ENCODE measurements at places on chromosomes 12 and 14.
A peak's percentile ranks its signal among the peaks of the same experiment; 100 is the strongest.

- DNase-seq, result no peak
- no peak overlapping the region for H3K4me3 ChIP-seq
- no peaks in the 10 kb centered on the region for H3K36me3 ChIP-seq
- H3K4me1 ChIP-seq, result peaks cover 57% of the 10 kb centered on the region
- no peaks in the 10 kb centered on the region for H3K27me3 ChIP-seq
Observed at GRCh38 chr12:67593461-67594330, 54.8 kb upstream of the DYRK2 start.

GRCh38 chr12:124623344-124624035, 56.1 kb upstream of the NCOR2 start:
- no peaks in the 10 kb centered on the region for H3K27me3 ChIP-seq
- DNase-seq, result no peak

- H3K27ac ChIP-seq, result no peak overlapping the region
- no peak for DNase-seq
- H3K4me1 ChIP-seq, result no peaks in the 10 kb centered on the region
- H3K27me3 ChIP-seq, result no peaks in the 10 kb centered on the region
- no peak overlapping the region for H3K4me3 ChIP-seq
Observed at GRCh38 chr12:56769868-56770267, 6.7 kb downstream of the HSD17B6 start.

GRCh38 chr12:93199831-93200236, 177.9 kb upstream of the NUDT4 start:
- no peak overlapping the region for H3K4me3 ChIP-seq
- peak overlapping the region; percentile 36 for H3K27ac ChIP-seq
- H3K4me1 ChIP-seq, result peaks cover 61% of the 10 kb centered on the region
- no peaks in the 10 kb centered on the region for H3K27me3 ChIP-seq

DNA sequence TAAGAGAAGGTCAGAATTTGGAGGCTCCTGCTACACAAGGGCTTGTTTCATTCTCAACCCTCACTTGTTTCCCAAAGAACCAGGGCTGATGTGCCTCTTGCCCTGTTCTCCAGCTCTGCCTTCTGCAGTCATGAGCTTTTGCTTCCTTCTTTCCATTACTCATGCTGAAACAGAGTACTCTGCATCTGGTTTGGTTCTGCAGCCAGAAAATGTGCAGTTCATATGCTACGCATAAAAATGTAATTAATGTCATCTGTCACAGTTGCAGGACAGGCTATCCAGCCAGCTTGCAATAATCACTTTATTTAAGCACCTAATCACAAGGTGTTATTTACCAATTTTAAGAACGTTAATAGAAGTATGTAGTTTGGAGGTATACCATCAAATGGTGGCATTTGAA, 150.2 kb downstream of the SRGAP1 start:
- H3K27ac ChIP-seq, result no peak overlapping the region
- H3K27me3 ChIP-seq, result no peaks in the 10 kb centered on the region
- H3K4me1 ChIP-seq, result peaks cover 49% of the 10 kb centered on the region
- no peak for DNase-seq
- H3K36me3 ChIP-seq, result no peaks in the 10 kb centered on the region
- H3K4me3 ChIP-seq, result no peak overlapping the region

DNA sequence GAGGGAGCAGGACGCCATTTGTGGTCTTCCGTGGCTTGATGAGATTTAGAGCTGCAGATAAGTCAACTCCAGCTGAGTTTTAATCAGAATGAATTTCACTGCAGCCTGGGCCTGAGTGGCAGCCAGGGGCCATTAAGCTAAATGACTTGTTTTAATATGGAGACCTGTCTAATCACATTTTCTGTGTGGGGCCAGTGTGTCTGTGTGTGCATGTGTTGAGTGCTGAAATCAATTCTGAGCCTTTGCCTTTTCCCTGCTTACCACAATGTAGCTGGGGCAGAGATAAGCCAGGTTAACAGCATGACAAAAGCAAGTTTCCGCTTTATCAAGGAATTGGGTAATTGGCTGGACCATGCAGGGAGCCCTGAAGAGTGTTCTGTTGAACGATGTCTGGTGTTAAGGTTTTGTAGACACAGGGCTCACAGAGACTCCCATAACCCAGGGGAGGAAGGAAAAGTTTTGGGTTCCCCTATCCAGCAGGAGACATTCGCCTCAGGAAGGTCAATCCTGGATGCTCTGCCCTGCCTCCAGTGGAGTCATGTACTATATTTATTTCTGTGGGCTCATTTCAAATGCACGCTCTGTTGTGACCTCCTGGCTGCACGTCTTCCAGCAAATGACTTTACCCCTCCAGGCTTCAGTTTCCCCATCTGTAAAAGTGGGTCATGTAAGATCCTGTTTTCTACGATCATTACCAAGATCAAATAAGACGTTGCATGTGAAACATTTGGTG, 24.2 kb downstream of the RPH3A start:
- H3K27ac ChIP-seq, result no peak overlapping the region
- DNase-seq, result no peak
- no peak overlapping the region for H3K4me3 ChIP-seq
- H3K4me1 ChIP-seq, result no peaks in the 10 kb centered on the region

- H3K36me3 ChIP-seq, result no peaks in the 10 kb centered on the region
- H3K4me1 ChIP-seq, result no peaks in the 10 kb centered on the region
Observed at GRCh38 chr12:21054334-21054733, 76.7 kb upstream of the SLCO1B1 start.

GRCh38 chr14:74504412-74504811, 10.8 kb downstream of the ISCA2 start:
- H3K27ac ChIP-seq, result no peak overlapping the region
- no peaks in the 10 kb centered on the region for H3K36me3 ChIP-seq
- peaks cover 6% of the 10 kb centered on the region for H3K4me1 ChIP-seq
- no peak for DNase-seq

GRCh38 chr14:20295067-20295466, 10.7 kb downstream of the TTC5 start:
- H3K27ac ChIP-seq, result no peak overlapping the region
- no peak for DNase-seq
- H3K27me3 ChIP-seq, result no peaks in the 10 kb centered on the region
- no peaks in the 10 kb centered on the region for H3K4me1 ChIP-seq
- H3K36me3 ChIP-seq, result peaks cover 27% of the 10 kb centered on the region

GRCh38 chr14:89479802-89480201, 62.8 kb upstream of the FOXN3 start:
- H3K27ac ChIP-seq, result no peak overlapping the region
- no peak for DNase-seq
- H3K27me3 ChIP-seq, result no peaks in the 10 kb centered on the region
- no peaks in the 10 kb centered on the region for H3K4me1 ChIP-seq

DNA sequence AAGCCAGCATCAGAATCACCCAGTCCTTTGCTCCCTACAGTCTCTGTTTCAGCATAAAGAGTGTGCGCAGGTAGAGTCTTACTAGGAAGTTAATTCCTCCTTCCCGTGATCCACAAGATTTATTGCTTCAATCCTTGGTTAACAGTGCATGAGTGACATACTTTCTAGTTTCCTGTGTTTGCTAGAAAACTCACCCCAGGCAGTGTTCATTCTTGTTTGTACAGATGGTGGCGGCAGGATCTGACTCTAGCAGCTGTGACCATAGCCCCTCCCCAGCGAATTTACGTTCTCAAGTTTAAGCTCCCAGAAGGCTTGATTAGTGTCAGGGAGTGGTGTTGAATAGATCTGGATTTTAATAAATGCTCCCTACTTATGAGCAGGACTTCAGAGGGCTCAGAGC, 75.9 kb upstream of the ANO2 start:
- H3K4me3 ChIP-seq, result no peak overlapping the region
- H3K27me3 ChIP-seq, result no peaks in the 10 kb centered on the region
- DNase-seq, result no peak

DNA sequence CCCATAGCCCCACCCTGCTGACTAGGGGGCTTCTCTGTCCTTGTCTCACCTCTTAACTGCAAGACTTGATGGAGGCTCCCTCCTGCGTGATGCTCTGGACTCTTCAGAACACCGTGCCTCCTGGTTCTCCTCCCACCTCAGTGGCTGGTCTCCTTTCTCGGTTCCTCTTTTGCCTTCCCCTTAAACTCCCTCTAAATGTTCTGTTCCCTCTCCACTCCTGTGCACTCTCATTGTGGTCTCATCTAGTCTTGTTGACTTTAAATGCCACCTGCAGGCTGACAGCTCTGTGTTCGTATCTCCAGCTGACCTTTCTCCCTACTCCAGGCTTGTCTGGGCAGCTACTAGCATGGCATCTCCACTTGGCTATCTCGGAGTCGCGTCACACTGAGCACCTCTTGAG, 28.3 kb downstream of the DYNC1H1 start:
- DNase-seq, result no peak
- H3K4me1 ChIP-seq, result no peaks in the 10 kb centered on the region
- no peak overlapping the region for H3K27ac ChIP-seq
- H3K4me3 ChIP-seq, result no peak overlapping the region

GRCh38 chr14:21352587-21352986, 31.2 kb downstream of the SUPT16H start:
- H3K36me3 ChIP-seq, result peaks cover 56% of the 10 kb centered on the region
- H3K27me3 ChIP-seq, result peaks cover 1% of the 10 kb centered on the region
- H3K4me3 ChIP-seq, result no peak overlapping the region
- no peak for DNase-seq
- H3K27ac ChIP-seq, result no peak overlapping the region

DNA sequence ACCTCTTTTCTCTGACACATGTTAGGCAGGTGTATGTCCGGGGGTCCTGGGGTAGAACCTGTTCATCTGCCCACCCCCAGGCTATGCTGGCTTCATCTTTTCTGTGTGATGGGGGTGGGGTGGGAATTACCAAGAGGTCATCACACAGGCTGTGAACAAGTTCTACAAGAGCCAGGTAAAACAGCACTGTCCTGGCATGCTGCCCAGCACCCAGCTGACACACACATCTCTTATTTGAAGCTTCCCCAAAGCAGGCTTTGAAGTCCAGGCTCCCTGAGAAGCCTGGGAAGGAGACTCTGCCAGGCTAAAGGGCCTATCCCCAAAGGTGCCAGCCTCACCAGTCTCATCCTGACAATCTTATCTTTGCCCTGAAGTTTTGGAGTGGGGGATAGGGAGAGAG, 141.1 kb downstream of the ALG10 start:
- no peak overlapping the region for H3K27ac ChIP-seq
- H3K36me3 ChIP-seq, result no peaks in the 10 kb centered on the region
- H3K27me3 ChIP-seq, result no peaks in the 10 kb centered on the region
- H3K4me3 ChIP-seq, result no peak overlapping the region
- H3K4me1 ChIP-seq, result no peaks in the 10 kb centered on the region

GRCh38 chr12:62301080-62301798, 41.0 kb downstream of the USP15 start:
- H3K27me3 ChIP-seq, result no peaks in the 10 kb centered on the region
- no peak overlapping the region for H3K27ac ChIP-seq
- no peaks in the 10 kb centered on the region for H3K4me1 ChIP-seq
- no peak overlapping the region for H3K4me3 ChIP-seq
- no peak for DNase-seq

- H3K4me1 ChIP-seq, result peaks cover 82% of the 10 kb centered on the region
- H3K27me3 ChIP-seq, result no peaks in the 10 kb centered on the region
- H3K27ac ChIP-seq, result peak overlapping the region; percentile 96
- DNase-seq, result no peak
Observed at GRCh38 chr14:68293404-68293803, 473.8 kb downstream of the RAD51B start.

DNA sequence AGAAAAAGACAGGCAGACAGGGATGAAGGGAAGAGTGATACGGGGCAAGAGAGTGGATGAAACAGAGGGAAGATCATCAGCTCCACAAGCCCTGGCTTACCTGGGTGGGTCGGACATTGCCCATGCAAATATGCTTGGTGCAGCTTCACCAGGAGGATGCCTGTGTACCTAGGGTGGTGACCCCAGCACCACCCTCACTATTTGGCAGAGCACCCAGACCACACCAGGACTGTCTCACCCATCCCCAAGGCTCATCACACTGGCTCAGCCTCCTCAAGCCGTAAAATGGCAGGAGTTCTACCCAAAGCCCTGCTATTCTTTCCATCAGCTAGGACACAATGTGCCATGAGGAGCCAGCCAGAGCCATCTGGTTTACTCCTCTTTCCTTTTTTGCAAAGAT, 3.0 kb downstream of the GALNT8 start:
- H3K36me3 ChIP-seq, result no peaks in the 10 kb centered on the region
- no peak overlapping the region for H3K27ac ChIP-seq
- no peak for DNase-seq
- H3K27me3 ChIP-seq, result peaks cover 63% of the 10 kb centered on the region

- no peak overlapping the region for H3K27ac ChIP-seq
- peaks cover 21% of the 10 kb centered on the region for H3K4me1 ChIP-seq
- H3K36me3 ChIP-seq, result no peaks in the 10 kb centered on the region
- no peak for DNase-seq
- no peaks in the 10 kb centered on the region for H3K27me3 ChIP-seq
- H3K4me3 ChIP-seq, result no peak overlapping the region
Observed at GRCh38 chr12:92300777-92301176, 155.1 kb upstream of the BTG1 start.

DNA sequence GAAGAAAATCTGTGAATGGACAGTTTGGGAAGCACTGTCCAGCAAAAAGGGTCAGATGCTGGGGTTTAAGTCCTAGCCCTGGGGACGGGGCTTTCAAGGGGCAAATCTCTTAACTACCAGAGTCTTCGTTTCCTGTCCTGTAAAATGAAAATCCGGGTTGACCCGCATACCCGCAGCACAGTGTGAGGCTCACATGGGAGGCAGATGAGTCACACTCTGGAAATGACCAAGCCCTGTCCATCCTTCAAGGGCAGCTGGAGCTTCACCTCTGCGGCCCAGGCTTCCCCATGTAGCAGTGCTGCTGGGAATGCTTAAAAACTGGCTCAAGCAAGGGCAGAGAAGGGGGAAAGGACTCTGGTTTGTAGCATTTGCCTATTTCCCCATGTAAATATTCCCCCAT, 19.0 kb downstream of the FAM181A start:
- H3K36me3 ChIP-seq, result no peaks in the 10 kb centered on the region
- H3K4me3 ChIP-seq, result no peak overlapping the region

DNA sequence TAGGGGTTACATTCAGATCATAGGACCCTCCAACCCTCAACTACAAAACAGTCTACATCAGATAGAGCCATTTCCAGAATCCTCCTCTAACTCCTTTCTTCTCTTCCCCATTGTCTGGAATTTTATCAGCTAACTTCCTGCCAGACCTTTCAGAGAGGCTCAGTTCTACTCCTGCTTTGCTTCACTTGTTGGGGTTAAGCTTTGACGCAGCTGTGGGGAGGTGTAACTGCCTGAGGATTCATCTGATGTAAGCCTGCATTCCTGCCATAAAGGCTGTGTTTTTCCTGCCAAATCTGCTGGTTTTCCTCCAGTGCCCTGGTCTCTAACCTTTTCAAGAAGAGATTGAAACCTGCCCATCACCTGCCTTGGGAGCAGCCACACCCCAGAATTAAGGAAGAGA, 16.9 kb downstream of the DHRS2 start:
- H3K4me1 ChIP-seq, result no peaks in the 10 kb centered on the region
- no peaks in the 10 kb centered on the region for H3K27me3 ChIP-seq

GRCh38 chr12:30913323-30913722, 13.2 kb upstream of the TSPAN11 start:
- no peaks in the 10 kb centered on the region for H3K27me3 ChIP-seq
- peaks cover 16% of the 10 kb centered on the region for H3K4me1 ChIP-seq
- DNase-seq, result no peak
- H3K4me3 ChIP-seq, result no peak overlapping the region
- no peaks in the 10 kb centered on the region for H3K36me3 ChIP-seq
